ENCODE measurements at places on chromosomes 5 and 9.

GRCh38 chr5:121748686-121749085, 103.0 kb upstream of the FTMT start:
- DNase-seq: no peak

DNA sequence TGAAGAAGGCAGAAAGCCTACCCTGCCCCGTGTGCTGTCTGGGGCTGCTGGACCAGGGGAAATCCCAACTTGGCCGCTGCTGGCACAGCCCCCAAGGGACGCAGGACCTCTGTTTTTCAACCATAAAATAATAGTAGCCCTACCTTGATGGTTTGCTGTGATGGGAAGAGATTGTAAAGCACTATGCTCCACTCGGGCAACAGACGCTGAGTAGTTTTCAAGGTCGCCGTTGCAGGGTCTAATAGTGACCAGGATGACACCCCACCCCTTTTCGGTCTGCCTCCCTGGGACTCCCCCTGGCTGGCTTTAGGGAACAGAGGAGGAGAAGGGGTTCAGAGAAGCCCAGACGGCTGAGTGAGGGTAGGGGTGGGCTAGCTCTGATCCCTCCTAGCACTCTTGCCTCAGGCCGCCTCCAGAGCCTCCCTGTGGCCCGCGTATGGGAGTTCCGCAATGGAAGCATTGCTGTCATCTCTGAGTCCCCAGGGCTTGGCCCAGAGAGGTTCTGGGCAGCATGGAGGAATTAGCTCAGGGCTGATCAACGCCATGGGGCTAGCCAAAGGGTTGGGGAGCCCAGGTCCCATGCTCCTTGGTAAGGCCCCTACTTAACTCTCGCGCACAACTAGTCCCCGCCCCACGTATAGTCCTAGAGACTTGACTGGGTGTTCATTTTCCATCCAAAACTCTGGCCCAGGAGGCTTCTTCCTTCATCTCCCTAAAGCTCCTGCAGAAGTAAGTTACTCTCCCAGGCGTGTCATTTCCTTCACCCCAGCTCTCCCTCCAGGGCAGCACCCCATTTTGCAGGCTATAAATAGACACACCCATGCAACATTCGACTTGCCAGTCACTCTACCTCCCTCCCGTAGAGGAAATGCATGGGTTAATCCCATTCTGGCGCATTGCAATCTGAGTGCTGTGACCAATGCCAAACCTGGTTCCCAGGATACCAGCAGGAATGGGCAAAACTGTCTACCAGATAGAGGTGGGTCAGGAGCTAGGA, 1.1 kb upstream of the IRF1 start:
- no peak for DNase-seq

- DNase-seq: no peak
These were observed 159.2 kb upstream of the WWC1 start for GRCh38 chr5:168132241-168132641.

- no peak for DNase-seq
These were observed 280.3 kb upstream of the CDH9 start for GRCh38 chr5:27318701-27319100.

GRCh38 chr5:17224858-17225511, 7.6 kb downstream of the BASP1 start:
- DNase-seq: no peak

GRCh38 chr9:16304301-16304700, 566.2 kb downstream of the BNC2 start:
- DNase-seq: no peak

DNA sequence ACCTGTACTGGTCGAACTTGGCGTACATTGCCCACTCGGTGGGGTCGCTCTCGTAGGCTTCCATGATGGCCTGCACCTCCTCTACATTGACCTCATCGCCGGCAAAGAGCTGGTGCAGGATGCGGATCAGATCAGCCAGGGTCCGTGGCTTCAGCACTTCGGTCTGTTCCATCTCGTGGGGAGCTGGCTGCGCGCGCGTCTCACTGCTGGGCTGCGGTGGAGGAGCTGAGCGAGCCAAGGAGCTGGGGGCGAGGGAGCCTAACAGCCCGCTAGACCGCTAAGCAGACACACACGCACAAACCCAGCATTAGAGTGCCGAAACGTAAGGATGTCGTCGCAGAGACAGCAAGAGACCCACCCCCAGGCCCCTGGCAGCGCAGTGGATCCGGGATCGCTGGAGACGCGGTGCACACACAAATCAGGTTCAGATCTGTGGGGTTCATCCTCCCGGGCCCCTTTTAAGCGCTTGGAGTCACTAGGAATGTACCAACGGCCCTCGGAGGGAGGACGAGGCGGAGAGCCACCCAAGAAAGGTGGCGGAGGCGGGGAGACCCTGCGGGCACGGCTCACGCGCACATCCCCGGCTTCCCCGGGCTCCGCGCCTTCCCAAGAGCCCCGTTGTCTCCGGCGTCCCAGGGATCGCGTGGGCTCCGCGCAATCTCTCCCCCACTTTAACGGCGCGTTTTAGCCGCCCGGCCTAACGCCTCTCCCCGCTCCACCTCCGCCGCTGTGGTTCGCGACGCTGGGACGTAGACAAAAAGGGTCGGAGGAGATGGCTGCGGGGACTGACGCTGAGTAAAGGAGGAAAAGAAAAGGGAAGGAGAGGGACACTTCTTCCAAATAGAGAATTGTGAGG, at the start of gene CDO1:
CDO1 (minus strand) TSS at position 434 of the 856 bp plus-strand sequence; CDS start at position 172, 262 bp downstream.
- DNase-seq: peak; percentile 81

GRCh38 chr9:133140174-133140505, 19.1 kb upstream of the RALGDS start:
- DNase-seq: no peak

- no peak for DNase-seq
These were observed 19.5 kb upstream of the MXD3 start for GRCh38 chr5:177330991-177331842.

DNA sequence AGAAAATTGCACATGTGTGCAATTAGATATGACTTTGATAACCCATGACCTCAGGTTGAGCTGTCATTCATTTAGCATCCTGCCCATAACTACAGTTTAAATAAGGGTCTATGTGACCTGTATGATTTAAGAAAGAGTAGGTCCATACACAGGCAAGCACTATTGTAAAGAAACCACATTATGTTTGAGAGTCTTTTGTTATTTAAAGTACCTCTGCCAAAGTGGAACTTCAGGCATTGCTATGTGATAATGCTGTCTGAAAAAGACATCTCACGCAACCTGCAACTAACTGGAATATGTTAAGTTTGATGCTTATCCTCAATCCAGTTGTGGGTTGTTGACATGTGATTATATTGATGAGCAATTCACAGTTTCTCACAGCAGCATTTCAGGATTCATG, 317.0 kb downstream of the TMEM161B start:
- DNase-seq: no peak

GRCh38 chr5:172579403-172579990, 61.6 kb upstream of the NEURL1B start:
- no peak for DNase-seq

GRCh38 chr5:88226881-88227450, 41.7 kb downstream of the TMEM161B start:
- no peak for DNase-seq

DNA sequence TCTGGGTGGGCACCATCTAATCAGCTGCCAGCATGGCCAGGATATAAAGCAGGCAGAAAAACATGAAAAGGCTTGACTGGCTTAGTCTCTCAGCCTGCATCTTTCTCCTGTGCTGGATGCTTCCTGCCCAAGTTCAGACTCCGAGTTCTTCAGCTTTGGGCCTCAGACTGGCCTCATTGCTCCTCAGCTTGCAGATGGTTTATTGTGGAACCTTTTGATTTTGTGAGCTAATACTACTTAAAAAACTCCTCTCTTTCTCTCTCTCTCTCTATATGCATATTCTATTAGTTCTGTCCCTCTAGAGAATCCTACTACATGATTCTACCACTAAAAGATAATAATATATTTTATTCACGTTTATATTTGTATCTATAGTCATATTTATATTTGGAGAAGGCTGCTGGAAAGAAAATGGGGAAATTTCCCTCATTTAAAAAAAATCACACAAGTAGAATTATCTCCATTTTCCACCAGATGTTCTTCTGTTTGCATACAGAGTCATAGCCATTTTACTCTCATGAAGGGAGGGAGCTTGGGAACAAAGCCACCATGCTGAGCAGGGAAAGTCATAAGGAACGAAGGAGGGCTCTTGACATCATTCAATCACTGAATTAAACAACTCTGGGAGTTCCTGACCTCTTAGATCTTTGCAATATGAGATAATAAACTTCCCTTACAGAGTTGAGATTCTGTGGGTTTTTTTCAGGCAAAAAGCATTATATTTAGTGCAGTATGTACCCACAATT, 1137.4 kb upstream of the CDH18 start:
- no peak for DNase-seq

GRCh38 chr5:77326986-77327734, 116.7 kb downstream of the PDE8B start:
- DNase-seq: no peak

DNA sequence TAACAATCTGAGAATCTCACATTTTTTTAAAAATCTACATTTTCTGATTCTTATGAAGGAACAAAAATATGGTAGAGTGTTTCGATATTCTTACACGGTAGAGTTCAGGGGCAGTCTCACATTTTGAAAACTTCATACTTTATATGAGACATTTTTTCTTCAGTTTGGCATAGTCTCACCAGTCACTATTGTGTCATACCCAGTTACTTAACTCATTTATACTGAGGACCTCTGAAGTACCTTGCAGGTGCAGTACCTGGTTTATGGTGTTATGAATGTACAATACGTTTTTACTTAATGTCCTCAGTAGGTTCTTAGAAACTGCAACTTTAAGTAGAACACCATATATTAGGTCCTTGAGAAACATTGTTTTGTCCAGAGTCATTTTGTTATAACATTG, 196.6 kb downstream of the SGCD start:
- DNase-seq: no peak

GRCh38 chr9:111036946-111037345, 1.3 kb downstream of the LPAR1 start:
- DNase-seq: no peak

DNA sequence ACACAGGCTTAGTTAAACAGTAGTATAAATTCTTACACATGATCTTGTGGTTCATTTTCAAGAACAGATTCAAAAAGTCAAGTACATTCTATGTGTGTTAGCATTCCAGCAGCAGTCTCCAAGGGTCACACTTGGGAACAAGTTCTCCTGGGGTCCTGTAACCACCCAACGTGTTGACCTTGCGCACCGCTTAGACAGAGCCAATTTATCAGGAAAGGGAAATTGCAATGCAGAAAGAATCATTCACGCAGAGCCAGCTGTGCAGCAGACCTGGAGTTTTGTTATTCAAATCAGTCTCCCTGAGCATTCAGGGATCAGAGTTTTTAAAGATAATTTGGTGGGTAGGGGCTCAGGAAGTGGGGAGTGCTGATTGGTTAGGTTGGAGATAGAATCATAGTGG, 8.5 kb upstream of the RXFP3 start:
- no peak for DNase-seq

DNA sequence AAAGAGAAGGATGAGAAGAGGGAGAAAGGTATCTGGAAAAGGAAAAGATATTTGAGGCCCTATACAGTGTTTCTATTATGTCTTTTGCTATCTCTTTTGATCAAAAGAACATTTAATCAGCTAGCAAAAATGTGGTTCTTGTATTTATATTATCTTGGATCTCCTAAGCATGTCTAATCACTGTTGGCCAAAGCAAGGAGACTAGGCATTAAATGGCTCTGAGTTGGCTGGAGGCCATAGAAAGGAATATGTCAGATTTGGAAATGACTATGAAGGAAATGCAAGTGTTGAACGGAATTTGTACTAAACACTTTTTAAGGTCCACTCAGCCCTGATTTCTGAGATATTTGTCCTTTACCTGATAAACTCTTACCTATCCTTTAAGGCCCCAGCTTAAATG, 22.4 kb upstream of the THG1L start:
- no peak for DNase-seq

- DNase-seq: no peak
These were observed 78.4 kb downstream of the TMEM252 start for GRCh38 chr9:68462105-68462775.

- no peak for DNase-seq
These were observed 213.5 kb downstream of the PJA2 start for GRCh38 chr5:109196087-109196822.

- no peak for DNase-seq
These were observed 42.1 kb upstream of the DAB2 start for GRCh38 chr5:39466846-39467245.

DNA sequence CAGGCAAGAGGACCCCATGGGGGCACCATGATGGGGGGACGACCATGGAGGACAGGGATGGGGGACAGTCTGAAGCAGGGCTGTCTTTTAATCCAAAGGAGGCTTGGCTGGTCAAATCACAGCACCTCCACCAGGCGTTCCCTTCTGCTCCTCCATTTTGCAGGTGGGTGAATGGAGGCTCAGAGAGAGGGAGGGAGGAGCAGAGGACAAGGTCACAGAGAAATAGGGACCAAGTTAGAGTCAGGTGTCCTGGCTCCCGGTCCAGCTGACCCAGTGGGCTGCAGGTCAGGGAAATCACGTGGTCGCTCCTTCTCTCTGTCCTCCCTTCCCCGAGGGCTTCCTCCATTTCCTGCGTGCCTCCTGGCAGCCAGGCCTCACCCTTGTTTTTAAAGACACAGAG, 156.4 kb upstream of the SMIM23 start:
- no peak for DNase-seq

DNA sequence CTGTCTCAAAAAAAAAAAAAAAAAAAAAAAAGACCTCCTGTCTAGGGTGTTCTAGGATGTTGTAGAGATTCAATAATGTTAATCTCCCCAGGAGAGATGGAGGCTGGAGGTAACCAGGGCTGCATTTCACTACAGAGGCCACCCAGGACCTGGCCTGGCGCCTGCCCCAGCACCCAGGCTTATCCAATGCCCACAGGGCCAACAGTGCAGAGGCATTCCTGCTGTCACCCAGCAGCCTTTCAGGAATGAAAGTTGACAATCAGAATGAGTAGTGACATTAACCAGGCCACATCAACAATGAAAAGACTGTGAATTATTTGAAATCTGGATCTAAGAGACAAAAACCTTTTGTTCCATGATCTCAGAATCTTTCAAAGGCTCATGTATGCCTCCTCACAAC, 36.2 kb upstream of the GABRP start:
- DNase-seq: no peak

GRCh38 chr9:93207860-93208734, 24.2 kb downstream of the WNK2 start:
- DNase-seq: no peak

DNA sequence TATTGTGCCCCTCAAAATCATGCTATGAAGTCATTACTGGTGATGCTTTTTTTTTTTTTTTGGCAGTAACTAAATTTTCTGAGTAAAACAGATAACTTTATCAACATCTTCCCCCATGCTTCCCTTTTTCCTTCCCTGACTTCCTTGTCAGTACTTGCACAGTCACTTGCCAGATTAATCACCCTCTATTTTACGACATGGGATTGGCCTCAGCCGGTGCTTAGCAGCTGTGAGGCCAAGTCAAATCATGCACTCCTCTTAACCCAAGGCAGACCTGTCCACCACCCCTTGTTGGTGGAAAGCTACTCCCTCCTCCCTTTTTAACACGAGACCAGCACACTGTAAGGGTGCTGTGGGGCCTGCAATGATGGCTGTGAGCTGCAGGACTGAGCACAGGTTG, 118.0 kb upstream of the OTULINL start:
- no peak for DNase-seq

All from caudate nucleus (tissue), 63 donors.